ENCODE measurements at places on chromosomes 12 and 14.

GRCh38 chr12:104569346-104570173, 112.8 kb downstream of the CHST11 start:
- no peak for DNase-seq

DNA sequence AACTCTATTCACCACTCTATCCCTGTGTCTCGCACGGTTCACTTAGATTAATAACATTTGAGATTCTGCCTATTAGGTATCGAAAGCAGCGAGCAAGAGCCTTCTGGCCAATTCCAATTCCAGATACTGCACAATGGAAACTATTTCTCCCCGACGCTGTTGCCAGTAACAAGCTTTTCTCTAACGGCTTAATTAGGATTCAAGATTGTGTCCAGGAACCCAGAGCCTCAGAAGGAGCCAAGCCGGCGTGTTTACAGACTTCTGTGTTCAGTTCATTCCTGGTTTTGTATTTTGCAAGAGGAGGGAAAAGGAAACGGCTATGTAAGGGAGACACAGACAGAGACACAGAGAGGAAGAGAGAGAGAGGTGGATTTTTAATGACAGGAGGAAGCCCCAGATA, 185.6 kb downstream of the DICER1 start:
- DNase-seq, result no peak

GRCh38 chr12:116939734-116940133, 29.0 kb downstream of the FBXW8 start:
- no peak for DNase-seq

- DNase-seq, result no peak
Measured at GRCh38 chr12:55692631-55693322, 14.9 kb downstream of the ITGA7 start.

- no peak for DNase-seq
Measured at GRCh38 chr14:24334431-24335291, at the start of gene ADCY4. ADCY4 (minus strand) TSS chr14:24335071; CDS start chr14:24334652, 419 bp downstream.

DNA sequence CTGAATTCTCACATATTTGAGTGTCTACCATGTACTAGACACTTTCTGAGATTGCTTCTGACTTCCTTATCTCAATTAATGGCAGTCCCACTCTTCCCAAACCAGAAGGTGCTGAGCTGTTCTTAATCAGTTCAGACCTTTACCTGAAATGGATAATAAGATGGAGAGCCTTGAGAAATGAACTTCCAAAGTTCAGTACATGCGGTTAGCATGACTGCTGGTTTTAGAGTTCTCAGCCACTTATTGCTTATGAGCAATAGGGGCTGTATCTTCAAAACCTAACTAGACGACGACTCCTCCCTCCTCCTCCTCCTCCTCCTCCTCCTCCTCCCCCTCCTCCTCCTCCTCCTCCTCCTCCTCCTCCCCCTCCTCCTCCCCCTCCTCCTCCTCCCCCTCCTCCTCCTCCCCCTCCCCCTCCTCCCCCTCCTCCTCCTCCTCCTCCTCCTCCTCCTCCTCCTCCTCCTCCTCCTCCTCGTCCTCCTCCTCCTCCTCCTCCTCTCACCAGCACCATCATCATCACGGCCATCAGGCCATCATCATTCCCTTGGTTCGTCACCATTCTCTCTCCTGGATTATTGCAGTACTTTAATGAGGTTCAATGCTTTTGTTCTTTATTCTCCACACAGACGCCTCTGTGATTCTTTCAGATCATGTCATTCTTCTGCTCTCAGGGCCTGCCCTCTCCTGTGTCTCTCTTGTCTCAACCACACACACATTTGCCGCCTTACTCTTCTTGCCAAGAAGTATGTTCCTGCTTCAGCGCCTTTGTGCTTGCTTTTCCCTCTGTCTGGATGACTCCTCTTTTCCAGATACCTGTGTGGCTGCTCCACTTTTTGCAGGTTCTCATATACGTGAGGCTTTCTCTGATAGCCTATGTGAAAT, 2.7 kb downstream of the PCNX1 start:
- no peak for DNase-seq

DNA sequence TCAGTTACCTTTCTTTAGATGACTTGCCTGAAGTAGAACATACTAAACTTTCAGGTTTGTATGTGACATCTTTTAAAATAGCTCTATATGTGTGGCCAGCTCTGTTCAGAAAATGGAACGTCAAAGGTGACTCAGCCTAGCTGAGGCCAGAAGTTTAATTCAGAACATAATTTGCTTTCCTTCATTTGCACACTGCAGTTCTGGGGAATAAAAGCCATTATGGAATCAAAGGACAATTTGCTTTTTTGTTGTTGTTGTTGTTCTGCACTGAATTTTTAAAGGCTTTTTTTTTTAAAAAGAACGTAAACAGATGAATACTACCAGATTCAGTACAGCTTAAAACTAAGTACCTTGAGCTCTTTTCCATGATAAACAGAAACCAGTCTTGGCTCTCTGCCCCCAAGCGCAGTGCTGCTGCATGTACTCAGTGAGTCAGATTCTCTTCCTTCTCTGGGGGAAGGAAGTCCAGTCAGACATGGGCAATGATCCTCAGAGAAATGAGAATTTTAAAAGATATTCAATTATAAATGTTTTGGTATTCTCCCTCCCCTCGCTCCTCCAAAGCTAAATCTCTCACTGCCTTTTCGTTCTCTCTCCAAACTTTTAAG, 644.2 kb downstream of the NOVA1 start:
- DNase-seq, result no peak

GRCh38 chr12:132506328-132507160, 16.6 kb downstream of the FBRSL1 start:
- no peak for DNase-seq

GRCh38 chr12:101875162-101875561, 2.2 kb upstream of the DRAM1 start:
- no peak for DNase-seq

GRCh38 chr12:109763201-109763841, 49.7 kb downstream of the FAM222A start:
- no peak for DNase-seq

- no peak for DNase-seq
Measured at GRCh38 chr12:40583743-40584142, 108.5 kb upstream of the CNTN1 start.

GRCh38 chr14:91078095-91078737, 17.8 kb upstream of the RPS6KA5 start:
- DNase-seq, result no peak

- no peak for DNase-seq
Measured at GRCh38 chr12:10408842-10409241, 715 bp downstream of the KLRC4 start.

GRCh38 chr14:41457393-41457792, 149.3 kb upstream of the LRFN5 start:
- no peak for DNase-seq

Data from NCI-H510A (cell line).